ENCODE measurements at places on chromosomes 5 and 9.

DNA sequence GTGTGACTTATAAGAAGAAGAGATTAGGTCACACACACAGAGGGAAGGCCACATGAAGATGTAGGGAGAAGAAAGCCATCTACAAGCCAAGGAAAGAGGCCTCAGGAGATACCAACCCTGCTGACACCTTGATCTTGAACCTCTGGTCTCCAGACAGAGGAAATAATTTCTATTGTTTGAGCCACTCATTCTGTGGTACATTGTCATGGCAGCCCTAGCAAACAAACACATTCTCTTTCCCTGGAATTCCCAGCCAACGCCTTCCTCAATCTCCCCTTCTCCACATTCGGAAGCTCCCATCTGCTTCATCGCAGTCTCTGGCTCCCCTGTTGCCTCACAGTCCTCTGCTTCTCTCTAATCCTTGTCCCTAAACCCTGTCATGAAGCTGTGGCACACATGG is 16.7 kb downstream of the PTGS1 start:
- no peak for DNase-seq

DNA sequence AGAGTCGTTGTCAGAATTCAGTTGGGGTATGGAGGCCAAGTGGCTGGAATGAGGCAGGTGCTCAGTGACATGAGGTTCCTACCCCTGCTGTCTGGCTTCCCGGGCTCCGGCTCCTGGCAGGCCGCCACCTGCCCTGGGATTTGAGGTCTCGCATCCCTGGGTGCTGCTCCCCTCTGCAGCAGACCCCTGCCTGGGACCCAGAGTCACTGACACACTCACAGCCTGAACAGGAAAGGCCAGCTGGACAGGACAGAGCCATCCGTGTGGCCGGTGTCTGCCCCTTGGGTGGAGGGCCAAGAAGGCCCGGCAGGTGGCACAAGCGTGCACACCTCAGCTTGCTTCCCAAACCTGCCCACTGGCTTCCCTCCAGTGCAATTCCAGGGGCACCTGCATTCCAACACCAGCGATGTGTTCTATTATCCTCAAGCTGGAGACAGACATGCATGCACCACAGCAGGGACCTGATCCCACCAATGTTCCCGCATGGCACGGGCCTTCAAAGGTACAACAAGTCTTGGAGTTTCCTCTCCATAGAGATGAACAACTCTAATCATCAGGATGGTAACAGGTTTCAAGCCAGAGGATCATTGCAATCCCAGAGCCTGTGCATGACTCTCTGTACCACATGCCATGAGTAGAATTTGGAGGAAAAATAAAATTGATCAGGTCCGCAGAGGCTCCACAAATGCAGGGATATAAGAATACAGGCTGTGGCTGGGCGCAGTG is 45.6 kb upstream of the RNF130 start:
- no peak for DNase-seq

- DNase-seq = no peak
Observed at GRCh38 chr5:111806156-111806555, 49.2 kb upstream of the NREP start.

- DNase-seq = no peak
Observed at GRCh38 chr5:93899026-93899600, 157.7 kb upstream of the POU5F2 start.

DNA sequence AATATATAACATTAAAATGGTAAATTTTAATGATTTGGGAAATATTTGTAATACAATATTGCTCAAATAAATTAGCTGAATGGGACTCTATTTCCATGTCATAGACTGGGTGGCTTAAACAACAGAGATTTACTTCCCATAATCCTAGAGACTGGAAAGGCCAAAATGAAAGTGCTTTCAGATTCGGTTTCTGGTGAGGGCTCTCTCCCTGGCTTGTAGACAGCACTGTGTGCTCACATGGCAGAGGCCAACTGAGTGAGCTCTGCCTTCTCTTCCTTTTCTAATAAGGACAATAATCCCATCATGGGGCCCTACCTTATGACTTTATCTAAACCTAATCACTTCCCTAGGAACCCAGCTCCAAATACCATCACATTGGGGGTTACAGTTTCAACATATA is 196.2 kb downstream of the MARCHF11 start:
- no peak for DNase-seq

DNA sequence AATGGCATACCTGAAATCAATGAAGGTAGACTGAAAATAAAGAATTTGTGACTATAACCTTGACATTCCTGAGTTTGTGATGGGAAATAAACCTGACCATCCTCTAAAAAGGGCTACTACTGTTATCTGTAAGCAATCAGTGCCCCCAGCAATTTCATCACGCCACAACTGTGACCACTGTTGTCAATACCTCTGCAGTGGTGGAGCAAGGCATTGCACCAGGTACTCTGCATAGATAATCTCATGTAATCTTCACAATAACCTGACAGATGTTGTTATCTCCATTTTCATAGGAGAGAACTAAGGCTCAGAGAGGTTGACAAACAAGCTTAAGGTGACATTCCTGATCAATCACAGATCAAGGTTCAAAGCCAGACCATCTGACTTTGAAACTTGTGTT is 38.5 kb upstream of the FRRS1L start:
- no peak for DNase-seq

- no peak for DNase-seq
Observed at GRCh38 chr9:26325444-26325829, 567.2 kb downstream of the CAAP1 start.

DNA sequence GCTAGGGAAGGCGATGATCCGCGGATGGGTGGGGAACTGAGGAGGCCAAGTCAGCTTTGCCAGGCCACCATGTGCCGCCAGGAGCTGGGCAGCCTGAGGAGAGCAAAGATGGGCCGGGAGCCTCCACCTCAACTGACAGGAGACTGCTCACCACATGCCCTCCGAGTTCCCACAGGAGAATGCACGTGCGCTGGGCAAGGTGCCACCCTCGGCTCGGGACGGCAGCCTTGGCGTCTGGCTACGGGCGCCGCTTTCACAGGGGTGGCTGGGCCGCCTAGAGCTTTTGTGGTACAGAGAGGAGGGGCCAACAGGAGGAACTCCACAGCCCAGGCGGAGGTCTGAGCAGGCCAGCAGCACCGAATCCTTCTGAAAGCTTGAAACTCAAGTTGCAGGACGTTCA is 5.3 kb upstream of the TBC1D9B start:
- no peak for DNase-seq

- DNase-seq = no peak
Observed at GRCh38 chr9:109729513-109729912, 50.5 kb upstream of the PALM2AKAP2 start.

GRCh38 chr5:172740428-172741205 is 30.4 kb downstream of the DUSP1 start:
- no peak for DNase-seq

GRCh38 chr5:137487600-137487999 is 11.5 kb downstream of the SPOCK1 start:
- no peak for DNase-seq
